ENCODE measurements at places on chromosomes 13 and 19.

DNA sequence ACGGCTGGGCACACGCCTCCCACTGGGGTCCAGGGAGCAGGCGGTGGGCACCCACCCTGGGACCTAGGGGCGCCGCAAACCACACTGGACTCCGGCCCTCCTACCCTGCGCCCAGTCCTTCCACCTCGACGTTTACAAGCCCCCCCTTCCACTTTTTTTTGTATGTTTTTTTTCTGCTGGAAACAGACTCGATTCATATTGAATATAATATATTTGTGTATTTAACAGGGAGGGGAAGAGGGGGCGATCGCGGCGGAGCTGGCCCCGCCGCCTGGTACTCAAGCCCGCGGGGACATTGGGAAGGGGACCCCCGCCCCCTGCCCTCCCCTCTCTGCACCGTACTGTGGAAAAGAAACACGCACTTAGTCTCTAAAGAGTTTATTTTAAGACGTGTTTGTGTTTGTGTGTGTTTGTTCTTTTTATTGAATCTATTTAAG, 1.6 kb downstream of the JUNB start:
- no peak for DNase-seq

DNA sequence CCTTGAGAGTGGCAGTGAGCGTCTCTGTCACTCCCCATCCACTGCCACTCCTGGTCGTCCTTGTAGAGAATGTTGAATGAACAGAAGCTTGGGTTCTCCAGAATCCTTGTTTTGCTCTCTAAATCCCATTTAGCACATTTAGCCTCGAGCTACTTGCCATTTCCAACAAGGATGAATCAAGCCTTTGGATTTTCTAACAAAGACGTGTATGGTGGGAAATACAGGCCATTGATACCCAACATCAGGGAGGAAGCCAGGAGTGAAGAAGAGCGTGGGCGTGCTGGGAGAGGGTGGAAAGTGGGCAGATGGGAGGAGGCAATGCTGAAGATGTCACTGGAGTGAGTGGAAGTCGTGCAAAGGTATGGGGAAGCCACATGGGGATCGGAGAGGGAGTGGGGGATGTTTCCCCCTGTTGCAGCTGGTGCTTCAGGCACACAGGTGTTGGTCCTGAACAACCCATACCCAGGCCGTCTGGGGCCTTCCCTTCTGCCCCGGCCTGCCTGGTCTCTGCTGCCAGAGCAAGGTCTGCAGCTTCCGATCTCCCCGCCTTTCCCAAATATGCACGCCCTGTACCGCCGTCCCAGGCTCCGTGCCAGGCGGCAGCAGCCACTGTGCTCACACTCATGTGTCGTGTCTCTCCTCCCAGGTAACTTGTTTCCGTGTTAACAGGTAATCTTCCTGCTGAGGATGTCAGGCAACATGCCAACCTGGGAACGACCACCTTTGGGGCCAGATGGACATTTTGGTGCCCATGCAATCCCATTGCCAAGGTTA, 48.7 kb downstream of the ZIC5 start:
- DNase-seq = no peak

GRCh38 chr13:83007226-83007625, 875.0 kb downstream of the SLITRK1 start:
- DNase-seq = no peak

GRCh38 chr13:73958657-73959397, 175.4 kb downstream of the KLF12 start:
- no peak for DNase-seq

- DNase-seq = no peak
Measured at GRCh38 chr19:32652894-32653598, 21.9 kb downstream of the ANKRD27 start.

- no peak for DNase-seq
Measured at GRCh38 chr13:113765564-113765910, 6.5 kb downstream of the TMEM255B start.

- DNase-seq = no peak
Measured at GRCh38 chr19:12272980-12273901, 21.4 kb downstream of the ZNF44 start.

DNA sequence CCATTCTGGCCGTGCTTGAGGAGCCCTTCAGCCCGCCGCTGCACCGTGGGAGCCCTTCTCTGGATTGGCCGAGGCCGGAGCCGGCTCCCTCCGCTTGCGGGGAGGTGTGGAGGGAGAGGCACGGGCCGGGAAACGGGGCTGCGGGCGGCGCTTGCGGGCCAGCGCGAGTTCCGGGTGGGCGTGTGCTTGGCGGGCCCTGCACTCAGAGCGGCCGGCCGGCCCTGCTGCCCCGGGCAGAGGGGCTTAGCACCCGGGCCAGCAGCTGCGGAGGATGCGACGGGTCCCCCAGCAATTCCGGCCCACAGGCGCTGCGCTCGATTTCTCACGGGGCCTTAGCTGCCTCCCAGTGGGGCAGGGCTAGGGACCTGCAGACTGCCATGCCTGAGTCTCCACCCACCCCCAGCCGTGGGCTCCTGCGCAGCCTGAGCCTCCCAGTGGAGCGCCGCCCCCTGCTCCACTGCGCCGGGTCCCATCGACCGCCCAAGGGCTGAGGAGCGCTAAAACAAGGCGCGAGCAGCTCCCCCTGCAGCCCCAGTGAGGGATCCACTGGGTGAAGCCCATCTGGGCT, 76.5 kb downstream of the PCDH20 start:
- no peak for DNase-seq

DNA sequence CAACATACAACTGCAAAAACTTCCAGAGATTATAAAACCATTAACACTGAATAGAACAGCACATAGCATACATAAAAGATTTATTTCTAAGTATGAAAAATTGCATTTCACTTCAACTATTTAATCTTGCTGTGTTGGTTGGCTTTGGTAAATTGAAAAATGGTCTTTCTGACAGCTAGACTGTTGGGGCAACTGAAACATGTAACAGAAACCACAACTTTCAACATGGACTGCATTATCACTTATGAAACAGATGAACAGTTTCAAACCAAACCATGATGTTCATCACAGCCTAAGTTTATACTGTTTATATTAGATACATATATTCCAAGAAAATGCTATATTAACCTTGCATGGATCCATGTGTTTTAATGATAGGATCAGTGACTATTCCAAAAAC, 324.1 kb upstream of the PCDH9 start:
- no peak for DNase-seq

DNA sequence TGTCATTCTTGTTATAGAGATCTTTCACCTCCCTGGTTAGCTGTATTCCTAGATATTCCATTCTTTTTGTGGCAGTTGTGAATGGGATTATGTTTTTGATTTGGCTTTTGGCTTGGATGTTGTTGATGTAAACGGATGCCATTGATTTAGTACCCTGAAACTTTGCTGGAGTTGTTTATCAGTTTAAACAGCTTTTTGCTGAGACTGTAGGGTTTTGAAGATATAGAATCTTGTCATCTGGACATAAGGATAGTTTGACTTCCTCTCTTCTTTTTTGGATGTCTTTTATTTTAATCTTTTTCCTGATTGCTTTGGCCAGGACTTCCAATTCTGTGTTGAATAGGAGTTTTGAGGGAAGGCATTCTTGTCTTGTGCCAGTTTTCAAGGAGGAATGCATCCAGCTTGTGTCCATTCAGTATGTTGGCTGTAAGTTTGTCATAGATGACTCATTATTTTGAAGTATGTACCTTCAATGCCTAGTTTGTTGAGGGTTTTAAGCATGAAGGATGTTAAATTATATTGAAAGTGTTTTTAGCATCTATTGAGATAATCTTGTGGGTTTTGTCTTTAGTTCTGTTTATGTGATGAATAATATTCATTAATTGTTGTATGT, 16.8 kb downstream of the ZNF431 start:
- no peak for DNase-seq

DNA sequence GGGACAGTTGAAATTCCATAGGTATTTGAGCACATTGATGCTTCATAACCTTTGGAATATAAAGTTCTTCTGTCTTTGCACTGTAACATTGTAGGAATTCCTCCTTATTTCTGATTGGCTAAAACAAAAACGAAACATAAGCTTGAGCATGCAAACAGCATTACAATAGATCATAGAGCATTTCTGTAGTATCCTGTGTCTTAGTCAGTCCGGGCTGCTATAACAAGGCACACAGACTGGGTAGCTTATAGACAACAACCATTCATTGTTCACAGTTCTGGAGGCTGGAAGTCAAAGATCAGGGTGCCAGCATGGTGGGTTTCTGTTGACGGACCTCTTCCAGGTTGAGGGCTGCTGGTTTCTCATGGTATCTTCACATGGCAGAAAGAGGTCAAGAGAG, 188.7 kb upstream of the SOX21 start:
- DNase-seq = no peak

DNA sequence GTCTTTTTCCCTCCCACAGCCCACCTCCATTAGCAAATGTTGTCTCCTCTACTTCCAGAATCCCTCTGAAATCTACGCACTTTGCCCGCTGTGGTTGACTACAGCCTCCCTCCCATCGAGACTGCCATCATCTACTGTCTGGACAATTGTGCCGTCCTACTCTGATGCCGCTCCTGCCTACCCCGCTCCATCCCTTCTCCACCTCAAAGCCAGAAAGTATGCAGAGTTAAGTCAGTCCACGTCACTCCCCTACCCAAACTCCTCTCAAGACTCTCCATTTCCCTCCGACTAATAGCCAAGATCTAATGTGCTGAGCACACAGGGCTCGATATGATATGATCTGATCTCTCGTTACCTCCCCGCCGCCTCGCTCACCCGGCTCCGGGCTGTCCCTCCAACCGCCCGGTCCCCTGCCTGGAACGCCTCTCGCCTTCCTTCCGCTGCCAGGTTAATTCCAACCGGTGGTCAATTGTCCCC, 556 bp downstream of the CACTIN start:
- DNase-seq = no peak
